Myocyte (in vitro differentiated cells): ENCODE measurements at places on chromosomes 16 and 17.

DNA sequence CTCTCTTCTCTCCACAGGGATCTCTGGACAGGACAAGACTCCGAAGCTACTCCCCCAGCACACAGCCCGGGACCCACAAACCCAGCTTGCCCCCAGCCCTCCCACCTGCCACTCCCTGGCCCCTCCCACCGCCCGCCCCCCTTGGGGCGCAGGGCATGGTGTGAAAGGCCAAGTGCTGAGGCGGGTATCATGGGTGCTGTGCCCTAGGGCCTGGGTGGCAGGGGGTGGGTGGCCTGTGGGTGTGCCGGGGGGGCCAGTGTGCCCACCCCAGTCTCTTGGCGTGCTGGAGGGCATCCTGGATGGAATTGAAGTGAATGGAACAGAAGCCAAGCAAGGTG lies 11.4 kb downstream of the THRA start:
- no peak for DNase-seq

DNA sequence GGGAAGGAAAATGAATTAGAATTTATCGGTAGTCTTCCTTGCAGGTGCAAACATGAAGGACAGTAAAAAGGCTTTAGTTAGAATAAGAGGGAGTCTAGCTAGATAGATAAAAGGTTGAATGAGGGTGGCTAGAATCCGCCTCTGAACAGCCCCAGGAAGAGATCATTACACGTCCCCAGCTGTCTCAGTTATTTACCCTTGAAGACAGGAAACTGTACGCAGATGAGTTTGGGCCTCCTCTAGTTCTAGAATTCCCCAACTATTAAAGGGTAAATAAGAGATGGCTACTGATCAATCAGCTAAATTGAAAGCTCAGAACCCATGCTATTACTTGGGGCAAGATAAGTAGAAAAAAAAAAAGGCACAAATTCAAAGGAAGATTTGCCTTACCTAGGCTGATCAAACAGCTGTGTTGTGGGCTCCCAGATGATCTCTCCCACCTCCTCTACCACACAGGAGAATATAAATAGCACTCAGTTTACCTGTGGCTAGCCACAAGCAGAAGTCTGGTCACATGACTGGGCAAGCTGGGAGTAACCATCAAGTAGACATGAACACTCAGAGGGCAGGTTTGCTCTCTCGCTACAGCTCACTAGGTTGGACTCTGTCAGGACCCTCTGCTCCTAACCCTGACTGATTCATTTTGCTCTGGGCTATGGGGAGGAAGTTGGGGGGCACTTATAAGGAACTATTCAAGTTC lies 17.0 kb downstream of the FAM117A start:
- peak; percentile 64 for DNase-seq

DNA sequence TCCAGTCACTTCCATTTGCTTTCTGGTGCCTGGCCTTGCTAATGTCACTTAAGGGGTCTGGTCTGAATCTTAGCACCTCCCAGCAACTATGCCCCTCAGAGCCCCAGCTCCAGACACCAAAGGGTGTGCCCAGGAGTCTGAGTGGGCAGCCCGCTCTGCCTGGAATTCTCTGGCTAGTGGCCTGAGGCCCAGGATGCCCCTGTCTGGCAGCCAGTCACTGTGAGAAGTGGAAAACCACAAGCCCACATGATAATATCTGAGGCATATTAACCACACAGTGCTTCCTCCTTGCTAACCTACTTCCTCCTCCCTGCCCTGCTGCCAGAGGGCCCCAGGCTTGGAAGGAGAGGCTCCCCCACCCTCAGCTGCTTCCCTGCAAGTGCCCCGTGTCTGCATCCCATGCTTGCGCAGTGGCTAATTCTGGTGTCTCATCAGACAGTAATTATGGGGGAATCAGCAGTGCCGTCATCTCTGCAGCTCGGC lies 14.0 kb downstream of the SRCIN1 start:
- peak; percentile 86 for DNase-seq

GRCh38 chr17:74513987-74514631 lies 17.2 kb downstream of the CD300LB start:
- DNase-seq, result no peak

- no peak for DNase-seq
Observed at GRCh38 chr17:27526604-27527002, 70.4 kb downstream of the KSR1 start.

DNA sequence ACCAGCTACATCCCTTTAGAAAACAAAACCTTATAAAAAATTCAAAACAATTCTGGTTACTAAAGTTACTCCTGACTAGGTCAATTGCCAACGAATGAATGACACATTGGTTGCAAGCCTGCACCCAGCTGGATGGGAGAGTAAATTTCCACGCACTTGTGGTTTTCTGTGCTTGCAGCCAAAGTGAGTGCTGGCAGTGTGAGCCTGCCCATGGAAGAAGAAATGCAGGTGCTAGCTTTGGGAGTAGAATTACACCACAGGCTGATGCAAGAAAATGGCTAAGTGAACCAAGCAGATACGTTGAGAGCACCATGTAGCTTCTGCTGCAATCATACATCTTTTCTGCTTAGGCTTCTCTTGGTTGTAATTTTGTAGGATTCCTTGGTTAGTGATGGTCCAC lies 74.6 kb downstream of the SYCE1L start:
- peak; percentile 94 for DNase-seq

DNA sequence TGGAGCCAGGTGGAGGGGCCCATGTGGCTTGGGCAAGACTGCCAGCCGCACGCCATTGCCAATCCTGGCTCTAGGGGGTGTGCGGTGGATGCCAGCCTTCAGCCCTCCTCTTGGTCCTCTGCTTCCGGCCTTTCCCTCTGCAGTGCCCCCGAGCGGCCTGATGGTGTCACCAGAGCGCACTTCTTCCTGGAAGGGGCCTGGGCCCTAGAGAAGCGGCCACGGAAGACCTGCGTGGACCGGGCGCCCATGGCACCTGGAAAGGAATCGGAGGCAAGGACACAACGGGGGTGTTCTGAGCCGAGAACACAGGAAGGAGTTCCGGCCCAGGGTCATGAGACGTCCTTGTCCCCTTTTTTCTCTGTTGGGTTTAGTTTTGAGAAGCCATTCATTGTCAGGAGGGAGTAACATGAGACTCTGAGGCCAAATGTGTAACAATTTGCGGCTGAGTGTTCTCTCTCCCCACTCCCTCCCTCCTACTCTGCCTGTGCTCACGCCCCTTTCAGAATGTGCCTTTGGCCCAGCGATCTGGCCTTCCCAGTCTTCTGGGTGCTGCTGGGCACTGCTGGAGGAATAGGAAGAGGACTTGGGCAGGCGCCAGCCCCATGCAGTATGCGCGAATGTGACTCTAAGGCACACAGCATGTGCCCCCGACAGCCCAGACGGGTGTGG lies 92.8 kb downstream of the IRX3 start:
- DNase-seq, result peak; percentile 92

- DNase-seq, result peak; percentile 60
Observed at GRCh38 chr17:76909971-76910760, 42.0 kb downstream of the MGAT5B start.

- DNase-seq, result no peak
Observed at GRCh38 chr17:82237083-82237745, 8.4 kb downstream of the SLC16A3 start.

DNA sequence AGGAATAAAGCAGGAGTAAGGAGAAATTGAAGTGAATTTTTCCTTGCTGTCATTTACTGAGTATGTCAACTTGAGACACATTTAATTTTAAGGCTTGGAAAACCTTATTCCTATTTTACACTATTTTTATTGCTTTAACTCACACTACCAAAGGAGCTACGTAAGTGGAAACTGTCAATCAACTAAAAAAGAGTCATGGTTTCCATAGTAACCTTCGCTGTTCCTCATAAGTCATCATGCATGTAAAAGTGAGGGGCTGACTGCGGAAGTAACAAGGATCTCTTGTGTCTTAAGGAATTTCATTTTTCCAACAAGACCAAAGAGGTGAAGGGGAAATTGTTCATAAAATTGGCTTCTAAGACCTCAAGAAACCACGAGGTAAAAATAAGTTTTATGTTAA lies 516.2 kb upstream of the CA10 start:
- no peak for DNase-seq

DNA sequence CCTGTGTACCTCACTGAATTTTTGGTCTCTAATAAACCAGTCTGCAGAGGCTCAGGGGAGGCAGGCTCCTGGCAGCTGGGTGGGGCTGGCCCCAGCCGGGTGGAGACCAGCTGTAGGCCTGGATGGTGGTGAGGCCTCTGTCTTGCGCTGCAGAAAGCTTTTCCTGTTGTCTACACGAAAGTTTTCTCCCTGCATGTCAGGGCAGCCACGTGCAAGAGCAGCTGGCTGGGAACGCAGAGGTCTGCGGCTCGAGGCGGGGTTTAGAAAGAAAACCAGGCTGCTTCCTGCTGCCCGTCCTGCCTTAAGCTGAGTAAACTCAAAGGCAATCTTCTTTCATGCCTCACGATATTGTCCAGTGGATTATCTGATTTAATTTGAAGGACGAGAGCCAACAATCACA lies 2.4 kb downstream of the SERPINF1 start:
- peak; percentile 98 for DNase-seq

GRCh38 chr16:8892101-8892575 lies 10.0 kb downstream of the LITAFD start:
- no peak for DNase-seq

GRCh38 chr16:84065536-84066132 lies 23.0 kb upstream of the SLC38A8 start:
- DNase-seq, result peak; percentile 57

- peak; percentile 33 for DNase-seq
Observed at GRCh38 chr17:79664930-79665737, 54.3 kb upstream of the RBFOX3 start.

GRCh38 chr17:59004338-59005111 lies 102.2 kb downstream of the TRIM37 start:
- peak; percentile 74 for DNase-seq

GRCh38 chr17:3485481-3486068 lies 9.8 kb downstream of the ASPA start:
- DNase-seq, result no peak

GRCh38 chr16:89189358-89190025 lies 10.8 kb downstream of the SLC22A31 start:
- DNase-seq, result no peak

- no peak for DNase-seq
Observed at GRCh38 chr16:11212798-11213196, 43.2 kb downstream of the SOCS1 start.

DNA sequence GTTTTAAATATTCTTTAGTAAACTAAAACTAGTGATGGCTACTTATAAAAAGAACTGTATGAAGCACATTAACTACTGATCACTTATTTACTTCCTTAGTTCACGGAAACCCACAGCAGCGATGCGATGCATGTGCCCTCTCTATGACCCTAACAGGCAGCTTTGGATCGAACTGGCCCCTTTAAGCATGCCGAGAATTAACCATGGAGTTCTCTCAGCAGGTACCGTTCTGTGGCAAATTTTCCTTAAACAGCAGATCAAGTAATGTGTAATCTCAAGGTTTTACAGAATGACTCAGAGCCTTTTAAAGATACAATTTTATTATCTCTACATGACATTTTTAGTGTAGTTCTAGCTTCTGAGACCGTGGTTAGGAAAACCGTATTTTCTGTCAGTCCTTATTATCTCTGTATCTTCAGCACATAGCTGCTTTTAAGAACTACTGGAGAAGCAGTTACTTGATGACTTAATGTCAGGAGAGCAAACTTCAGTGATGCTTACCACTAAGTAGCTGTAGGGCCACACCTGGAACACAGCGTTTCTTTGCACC lies 43.0 kb downstream of the GAN start:
- no peak for DNase-seq

DNA sequence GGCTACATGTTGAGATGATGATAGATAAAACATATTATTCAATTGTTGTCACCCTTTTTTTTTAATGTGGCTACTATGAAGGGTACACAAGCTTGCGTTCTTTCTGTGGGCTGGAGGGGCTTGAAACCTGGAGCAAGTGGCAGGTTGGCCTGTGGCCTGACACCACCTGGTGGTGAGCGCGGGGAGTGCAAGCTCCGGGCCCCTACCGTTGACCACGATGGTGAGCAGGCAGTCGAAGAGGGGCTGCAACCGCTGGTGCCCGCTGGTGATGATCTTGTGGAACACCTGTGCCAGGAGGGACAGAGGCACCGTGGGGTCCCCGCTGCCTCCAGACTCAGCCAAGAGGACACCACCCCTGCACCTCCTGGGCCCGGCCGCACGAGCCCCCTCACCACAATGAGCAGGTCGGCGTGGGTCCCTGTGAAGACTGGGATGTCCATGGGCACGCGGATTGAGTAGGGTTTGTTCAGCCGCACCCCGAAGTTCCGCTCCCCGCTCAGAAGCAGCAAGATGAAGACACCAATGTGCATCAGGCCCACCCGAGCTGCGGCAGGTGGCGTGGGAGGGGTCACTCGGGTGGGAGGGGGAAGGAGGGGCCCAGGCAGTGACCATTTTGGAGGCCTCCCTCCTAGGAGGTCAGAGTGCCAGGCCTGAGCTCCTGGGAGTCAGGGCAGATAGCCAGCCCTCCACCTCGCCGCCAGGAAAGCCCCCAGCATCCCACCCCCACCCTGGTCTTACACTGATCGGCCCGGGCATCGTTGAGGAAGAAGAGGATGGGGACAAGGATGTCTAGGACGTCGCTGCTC lies 14.4 kb downstream of the HID1 start:
- peak; percentile 53 for DNase-seq

DNA sequence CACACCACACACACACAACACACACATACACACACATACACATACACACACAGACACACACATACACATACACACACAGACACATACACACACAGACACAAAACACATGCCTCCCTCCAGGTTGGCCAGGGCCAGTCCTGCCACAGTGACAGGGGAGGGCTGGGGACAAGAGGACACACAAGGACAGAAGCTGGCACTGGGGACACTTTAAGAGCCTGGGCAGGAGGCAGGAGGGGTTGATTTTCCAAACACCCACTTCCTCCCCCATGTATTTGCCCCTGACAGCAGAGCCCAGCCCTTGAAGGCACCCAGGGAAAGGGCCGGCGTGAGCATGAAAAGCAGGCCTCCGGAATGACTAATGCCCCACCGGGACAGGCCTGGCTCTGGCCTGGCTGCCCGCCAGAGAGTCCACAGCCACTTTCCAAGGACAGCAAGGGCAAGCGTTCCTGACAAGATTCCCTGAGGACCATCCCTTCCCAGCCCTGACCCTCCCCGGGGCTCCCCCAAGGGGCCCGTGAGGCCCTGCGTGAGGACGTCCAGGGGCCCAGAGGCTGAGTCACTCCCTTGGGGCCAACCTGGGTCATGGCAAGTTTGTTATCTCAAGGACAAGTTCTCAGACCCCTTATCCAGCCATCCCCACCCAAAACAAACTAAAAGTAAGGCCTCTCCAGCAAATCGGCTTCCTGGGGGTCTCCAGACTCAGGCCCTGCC lies 235.6 kb downstream of the ZNF423 start:
- peak; percentile 52 for DNase-seq

DNA sequence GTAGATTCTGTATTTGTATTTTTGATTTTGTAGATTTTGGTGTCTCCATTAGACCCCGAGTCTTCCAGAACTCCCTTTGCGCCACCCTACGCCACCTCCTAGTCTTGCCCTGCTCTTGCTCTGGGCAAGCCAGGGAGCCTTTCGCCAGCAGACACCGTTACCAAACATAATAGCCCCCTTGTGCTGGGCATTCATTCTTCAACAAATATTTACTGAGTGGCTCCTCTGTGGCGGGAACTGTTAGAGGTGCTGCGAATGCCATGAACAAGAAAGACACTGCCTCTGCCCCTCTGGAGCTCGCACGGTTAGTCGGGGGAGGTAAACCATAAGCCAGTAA lies 841 bp upstream of the GPT2 start:
- no peak for DNase-seq
